ENCODE measurements at places on chromosomes 1 and 21.
A peak's percentile ranks its signal among the peaks of the same experiment; 100 is the strongest.

DNA sequence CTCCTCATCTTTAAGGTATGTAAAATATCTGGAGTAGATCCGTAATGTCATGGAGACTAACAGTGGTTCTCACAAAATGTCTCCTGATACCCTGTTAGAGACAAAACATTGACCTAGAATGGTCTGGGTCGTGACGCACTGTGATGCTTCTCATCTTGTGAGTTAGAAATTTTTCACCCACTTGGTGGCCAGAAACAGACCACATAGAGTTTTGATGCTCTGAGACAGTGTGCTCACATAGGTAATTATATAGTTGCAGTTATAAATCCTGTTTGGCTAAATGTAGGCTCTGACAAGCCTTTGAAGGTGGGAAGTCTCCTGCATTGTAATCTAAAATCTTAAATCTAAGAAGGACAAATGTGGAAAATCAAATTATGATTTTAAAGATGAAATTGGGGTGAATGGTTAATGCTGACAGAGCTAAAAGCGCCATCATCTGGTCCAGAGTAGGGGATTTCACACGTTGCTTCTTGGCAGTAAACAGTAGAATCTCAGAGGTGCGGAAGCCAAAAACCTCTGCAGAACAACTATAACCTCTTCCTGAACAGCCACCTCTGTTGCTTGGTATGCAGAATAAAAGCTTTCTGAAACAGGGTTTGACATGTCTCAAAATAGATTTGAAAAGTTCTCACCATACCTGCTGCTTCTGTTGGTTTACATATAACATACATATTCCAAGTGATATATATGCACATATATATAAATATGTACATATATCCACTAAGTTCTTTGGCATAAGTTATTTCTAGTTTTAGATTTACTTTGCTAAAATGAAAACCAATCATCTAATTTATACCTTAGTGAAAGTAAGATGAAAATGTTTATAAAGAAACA is 17.1 kb downstream of the RPAP2 start:
- DNase-seq = no peak

DNA sequence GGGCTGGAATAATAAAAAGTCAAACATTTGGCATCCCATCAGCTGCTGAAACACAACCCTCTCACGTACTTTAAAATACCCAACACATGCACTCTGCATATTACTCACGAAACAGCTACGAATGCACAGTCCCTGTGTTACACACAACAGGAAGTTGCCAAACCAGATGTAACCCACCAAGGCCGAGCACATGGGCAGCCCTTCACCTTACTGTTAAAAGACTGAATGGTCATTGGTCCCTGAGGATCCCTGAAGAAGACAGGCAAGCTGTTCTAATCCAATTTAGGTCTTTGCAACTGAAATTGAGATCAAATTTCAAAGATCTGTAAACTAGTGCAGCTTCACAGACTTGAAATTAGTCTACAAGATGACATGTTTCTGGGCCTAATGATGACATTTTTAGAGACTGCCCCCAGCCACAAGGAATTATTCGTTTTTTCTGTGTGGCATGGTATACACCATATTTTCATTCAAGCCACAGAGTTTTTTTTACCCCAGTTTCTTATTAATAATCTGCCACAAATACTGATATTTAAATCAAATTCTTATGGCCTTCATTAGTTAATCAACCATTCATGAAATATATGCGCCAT is 25.6 kb upstream of the IER5 start:
- peak; percentile 51 for DNase-seq

GRCh38 chr1:191963781-191964455 is 194.3 kb upstream of the RGS18 start:
- DNase-seq = no peak

DNA sequence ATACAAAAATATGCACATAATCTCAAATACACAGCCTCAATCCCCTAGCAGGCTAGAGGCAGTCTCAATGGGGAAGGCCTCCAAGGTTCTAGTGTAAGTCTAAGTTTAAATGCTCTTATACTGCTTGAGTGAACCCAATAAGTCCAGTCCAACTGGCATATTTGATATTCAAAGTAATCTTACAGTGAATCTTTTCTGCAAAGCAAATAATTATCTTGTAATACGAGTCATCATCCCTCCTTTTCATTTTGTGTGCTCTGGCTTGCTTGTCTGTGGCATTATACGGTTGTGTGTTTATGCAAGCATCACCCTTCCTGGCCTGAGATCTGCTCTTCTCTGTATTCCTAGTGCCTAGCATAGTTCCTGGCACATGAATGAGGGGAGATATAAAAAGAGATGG is 166.9 kb upstream of the HMGB4 start:
- DNase-seq = no peak

DNA sequence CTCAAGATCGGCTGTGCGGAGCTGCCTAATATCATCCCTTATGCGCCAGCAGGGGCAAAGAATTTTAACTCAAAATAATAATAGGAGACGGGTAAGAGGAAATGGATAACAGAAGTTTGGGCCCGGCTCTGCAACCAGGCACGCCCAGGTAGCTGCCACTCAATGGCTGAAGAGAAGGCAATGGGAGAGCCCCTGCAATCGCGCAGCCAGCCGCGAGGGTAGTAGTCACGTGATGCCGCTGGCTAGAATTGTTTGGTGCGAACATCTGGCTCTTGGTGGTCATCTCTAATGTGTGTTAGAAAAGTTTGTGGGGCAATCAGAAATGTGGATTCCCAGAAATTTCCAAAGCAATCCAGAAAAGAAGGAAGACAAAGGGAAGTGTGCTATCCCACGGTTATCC is 12.3 kb downstream of the BARHL2 start:
- no peak for DNase-seq

DNA sequence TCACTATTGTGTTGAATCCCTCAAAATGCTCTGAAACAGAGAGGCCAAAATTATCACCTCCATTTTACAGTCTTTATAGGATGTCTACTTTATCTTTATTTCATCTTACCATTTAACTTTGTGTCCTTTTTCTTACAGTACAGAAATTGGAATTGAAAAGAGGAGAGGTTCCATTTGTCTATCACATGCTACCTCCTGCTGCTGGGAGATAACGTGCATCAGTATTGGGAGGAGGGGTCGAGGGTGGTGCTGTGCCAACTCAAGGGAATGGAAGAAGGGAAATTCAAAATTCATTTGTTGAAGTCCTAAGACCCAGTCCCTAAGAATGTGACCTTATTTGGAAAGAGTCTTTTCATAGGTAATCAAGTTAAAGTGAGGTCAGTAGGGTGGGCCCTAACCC is 85.3 kb downstream of the HHIPL2 start:
- DNase-seq = no peak

- no peak for DNase-seq
These were observed 5.2 kb downstream of the ADAMTS4 start for GRCh38 chr1:161193561-161194235.

GRCh38 chr1:208081972-208082371 is 162.2 kb downstream of the PLXNA2 start:
- no peak for DNase-seq

- no peak for DNase-seq
These were observed 21.7 kb downstream of the CASZ1 start for GRCh38 chr1:10774615-10775310.

DNA sequence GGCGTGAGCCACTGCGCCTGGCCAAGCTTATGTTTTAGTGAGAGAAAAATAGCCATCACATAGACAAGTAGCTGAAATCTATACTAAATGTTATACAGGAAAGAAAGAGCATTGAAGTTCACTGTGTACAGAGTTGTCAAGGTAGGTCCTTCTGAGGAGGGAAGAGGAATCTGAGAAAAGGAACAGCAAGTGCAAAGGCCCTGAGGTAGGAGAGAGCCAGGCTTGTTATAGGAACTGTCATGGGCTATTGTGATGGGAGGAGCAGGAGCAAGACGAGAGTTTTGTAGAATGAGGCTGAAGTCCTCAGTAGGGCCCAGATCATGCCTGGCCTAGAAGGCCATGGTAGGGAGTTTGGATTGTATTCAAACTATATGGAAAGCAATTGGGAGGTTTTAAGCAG is 4.6 kb downstream of the ZDHHC18 start:
- DNase-seq = no peak

GRCh38 chr1:178847396-178847849 is 23.5 kb downstream of the ANGPTL1 start:
- no peak for DNase-seq

GRCh38 chr1:1038694-1039093 is 18.8 kb downstream of the AGRN start:
- DNase-seq = no peak

GRCh38 chr21:40294345-40294744 is 427.1 kb downstream of the PCP4 start:
- DNase-seq = no peak

GRCh38 chr1:167683641-167684502 is 37.9 kb upstream of the MPZL1 start:
- DNase-seq = no peak

GRCh38 chr1:35708441-35708921 is 10.2 kb downstream of the C1orf216 start:
- no peak for DNase-seq

DNA sequence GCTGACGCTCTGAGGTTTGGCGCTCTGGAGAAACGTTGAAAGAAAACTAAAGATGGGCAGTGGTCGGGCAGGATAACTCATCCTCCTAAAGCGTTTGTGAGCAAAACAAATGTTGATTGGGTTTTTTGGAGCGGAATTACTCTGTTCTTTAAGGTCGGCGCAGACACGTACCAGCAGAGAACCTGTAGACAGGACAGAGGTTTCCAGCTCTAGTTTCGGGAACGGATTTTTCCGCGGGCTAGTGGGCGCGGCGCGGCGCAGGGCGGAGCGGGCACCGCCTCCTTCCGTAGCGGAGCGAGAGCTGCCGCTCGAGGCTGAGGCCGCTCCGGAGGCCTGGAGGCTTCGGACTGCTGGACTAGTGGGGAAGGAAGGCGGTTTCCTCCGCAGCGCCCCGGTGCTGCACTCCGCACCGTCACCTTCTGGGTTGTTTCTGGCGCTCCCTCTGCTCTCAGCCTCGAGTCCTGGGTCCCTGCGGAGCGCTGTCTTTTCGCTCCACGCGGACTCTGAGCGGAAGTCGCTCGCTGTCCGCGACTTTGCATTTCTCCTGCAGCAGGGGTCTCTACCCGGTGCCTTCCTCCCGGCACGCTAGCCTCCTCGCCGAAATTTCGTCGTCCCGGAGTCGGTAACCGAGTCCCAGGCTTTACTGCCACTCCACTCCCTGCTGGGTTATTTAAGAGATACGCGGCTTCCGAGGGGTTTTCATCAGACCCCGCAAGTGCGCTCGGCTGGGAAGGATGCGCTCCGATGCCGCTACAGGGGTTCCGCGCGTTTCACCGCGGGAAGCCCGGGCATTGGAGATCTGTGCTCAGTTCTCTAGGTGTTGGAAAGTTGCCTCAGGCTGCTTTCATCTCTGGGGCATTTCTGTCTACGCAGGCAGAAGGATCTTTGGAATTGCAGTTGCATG is 7.0 kb downstream of the FOXD2 start:
- no peak for DNase-seq

GRCh38 chr1:218817071-218817470 is 356.6 kb upstream of the LYPLAL1 start:
- DNase-seq = no peak

- no peak for DNase-seq
These were observed 22.2 kb upstream of the TCEA3 start for GRCh38 chr1:23446661-23447310.

GRCh38 chr1:94677714-94678113 is 136.2 kb upstream of the F3 start:
- DNase-seq = no peak

GRCh38 chr1:3183813-3184212 is 114.8 kb downstream of the PRDM16 start:
- DNase-seq = no peak

GRCh38 chr1:5847013-5847659 is 145.1 kb downstream of the NPHP4 start:
- DNase-seq = no peak

DNA sequence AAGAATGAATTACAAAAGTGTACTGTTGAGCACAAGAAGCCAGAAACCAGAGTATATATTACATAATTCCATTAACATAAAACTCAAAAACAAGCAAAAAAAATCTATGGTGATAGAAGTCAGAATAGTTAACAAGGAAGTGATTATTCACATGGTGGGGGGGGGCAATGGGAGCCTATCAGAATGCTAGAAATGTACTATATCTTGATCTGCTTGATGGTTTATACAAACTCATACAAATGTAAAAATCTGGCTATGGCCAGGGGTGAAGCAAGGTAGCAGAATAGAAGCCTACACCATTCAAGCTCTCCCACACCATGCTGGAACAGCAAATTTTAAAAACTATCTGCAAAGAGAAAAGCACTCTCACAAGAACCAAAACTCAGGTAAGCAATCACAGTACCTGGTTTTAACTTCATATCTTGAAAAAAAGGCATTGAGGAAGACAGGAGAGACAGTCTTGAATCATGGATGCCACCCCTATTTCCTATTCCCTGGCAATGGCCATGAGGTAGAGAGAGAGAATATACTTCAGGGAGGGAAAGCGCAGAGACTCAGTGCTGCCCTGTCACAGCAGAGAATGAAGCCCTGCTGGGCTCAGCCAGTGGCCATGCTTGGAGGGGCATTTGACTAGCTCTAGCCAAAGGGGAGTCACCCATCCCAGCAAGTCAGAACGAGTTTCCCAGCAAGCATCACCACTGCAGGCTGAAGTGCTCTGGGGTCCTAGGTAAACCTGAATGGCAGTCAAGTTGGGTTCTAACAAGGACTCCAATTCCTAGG is 73.8 kb downstream of the CDC42BPA start:
- no peak for DNase-seq

All from GM04504 (cell line).